Activated naive CD8-positive, alpha-beta T cell treated with anti-CD3 and anti-CD28 coated beads, Interleukin-2, amount 50 U/mL, for 24 hours (primary cell): ENCODE measurements at places on chromosomes 1 and 21.

DNA sequence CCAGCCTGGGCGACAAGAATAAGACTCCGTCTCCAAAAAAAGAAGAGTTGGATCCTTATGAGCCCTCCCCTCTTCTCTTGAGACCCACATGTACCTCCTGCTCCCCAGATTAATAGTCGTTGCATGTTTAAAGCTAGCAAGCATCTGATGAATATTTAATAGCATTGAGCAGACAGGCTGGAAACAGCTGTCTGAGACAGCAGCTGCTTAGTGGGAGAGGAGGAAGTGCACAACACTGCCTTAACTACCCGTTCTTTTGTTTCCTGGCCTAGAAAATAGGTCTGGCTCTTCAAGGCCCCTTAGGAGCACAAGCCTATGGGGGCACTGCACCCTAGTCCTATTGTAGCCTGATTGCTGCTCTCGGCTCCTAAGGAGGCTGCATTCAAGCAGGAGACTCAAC lies 17.3 kb upstream of the TMEM39B start:
- DNase-seq, result no peak

- no peak for DNase-seq
Measured at GRCh38 chr1:40245686-40246085, 2.1 kb upstream of the TMCO2 start.

GRCh38 chr21:38913120-38913892 lies 107.6 kb downstream of the ETS2 start:
- DNase-seq, result peak; percentile 12

DNA sequence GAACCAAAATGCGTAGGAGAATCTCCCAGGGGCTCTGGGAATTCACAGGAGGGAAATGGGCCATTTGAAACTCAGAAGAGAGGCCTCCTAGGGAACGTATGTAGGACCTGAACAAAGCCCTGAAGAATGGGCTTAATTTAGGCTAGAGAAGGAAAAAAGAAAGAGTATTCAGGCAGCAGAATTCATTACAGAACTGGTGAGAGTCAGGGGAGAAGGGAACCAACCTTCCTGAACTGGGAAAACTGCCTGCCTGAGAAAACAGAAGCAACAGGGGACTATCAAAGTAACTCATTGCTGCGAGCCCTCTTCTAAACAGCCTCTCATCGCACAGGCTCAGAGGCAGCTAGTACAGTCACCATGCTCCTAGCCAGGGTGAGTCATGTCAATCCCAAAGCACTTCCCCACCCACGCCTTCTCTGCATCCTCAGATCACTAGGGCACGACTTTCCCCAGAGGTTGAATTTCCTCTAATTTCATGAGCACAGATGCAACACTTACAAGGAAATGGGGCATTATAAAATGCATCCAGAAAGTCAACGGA lies 98.1 kb downstream of the ADSS2 start:
- DNase-seq, result peak; percentile 13

DNA sequence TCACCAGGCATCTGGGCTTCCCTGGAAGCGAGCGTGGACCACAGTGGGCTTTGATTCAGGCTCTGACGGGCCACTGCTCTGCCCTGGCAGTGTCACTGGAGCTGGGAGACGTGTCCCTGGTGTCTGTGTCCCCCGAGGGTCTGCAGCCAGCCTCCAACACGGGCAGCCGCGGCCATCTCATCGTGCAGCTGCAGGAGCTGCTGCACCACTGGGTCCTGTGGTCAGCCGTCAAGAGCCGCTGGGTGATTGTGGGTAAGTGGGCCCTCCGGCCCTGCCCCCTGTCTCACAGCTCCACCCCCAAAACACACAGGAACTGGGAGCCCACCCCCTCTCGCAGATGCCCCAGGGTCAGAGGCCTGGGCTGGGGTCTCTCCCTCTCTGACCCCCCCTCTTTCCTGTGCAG lies 40.7 kb downstream of the DISP3 start:
- no peak for DNase-seq

DNA sequence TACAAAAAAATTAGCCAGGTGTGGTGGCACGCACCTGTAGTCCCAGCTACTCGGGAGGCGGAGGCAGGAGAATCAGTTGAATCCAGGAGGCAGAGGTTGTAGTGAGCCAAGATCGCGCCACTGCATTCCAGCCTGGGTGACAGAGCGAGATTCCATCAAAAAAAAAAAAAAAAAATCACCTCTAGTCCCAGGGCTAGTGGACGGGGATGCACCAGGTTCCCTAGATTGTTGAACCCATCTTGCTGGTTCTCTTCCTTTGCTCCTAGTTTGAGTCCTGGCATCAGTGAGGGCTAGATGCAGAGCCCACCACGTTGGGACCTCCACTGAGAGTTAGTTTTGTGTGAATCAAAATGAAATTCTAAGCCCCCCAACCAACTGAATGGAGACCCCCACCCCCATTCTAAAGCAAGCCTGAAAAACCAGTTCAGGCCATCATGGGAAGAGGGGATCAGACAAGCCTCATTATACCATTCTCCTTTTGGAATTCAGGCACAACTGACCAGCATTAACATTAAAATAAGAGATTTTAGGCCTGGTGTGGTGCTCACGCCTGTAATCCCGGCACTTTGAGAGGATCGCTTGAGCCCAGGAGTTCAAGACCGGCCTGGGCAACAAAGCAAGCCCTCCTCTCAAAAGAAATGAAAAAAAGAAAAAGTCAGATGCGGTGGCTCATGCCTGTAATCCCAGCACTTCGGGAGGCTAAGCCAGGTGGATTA lies 17.9 kb upstream of the L1TD1 start:
- no peak for DNase-seq
